ENCODE measurements at places on chromosomes 11 and 22. TPM values are rescaled to one million over a fixed set of nuclear protein-coding genes. Genes with fewer than 3 reads are reported as not detected.

DNA sequence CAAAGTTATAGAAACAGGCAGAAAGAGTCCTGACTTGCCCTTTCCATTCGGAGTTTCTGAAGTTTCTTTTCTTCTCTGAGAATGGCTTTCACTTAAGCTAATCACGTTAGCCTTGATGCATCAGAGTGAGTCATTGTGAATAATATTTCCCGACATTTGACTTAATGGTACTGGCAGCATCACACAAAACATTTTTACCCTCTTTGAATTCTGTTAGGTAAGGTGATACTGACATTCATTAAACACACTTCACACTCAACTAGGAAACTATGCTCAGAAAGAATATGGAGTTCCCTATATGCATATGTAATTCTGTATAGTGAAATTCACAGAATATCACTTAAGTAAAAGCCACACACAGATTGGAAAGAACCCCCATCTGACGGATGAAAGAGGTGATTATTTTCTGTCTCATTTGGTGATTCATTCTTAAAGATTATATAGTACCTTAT is 120.8 kb upstream of the ARHGAP20 start:
- H3K36me3 ChIP-seq: no peaks in the 10 kb centered on the region
- no peak overlapping the region for H3K4me3 ChIP-seq
- DNase-seq: no peak

- H3K36me3 ChIP-seq: peaks cover 3% of the 10 kb centered on the region
- peak overlapping the region; percentile 66 for H3K27ac ChIP-seq
- H3K4me1 ChIP-seq: peaks cover 13% of the 10 kb centered on the region
- no peak overlapping the region for H3K4me3 ChIP-seq
Measured at GRCh38 chr22:21948824-21949568, 3.7 kb downstream of the PPM1F start.

Gene INS
- total RNA-seq: not detected

- no peak overlapping the region for H3K27ac ChIP-seq
- no peaks in the 10 kb centered on the region for H3K36me3 ChIP-seq
- H3K4me3 ChIP-seq: no peak overlapping the region
- H3K4me1 ChIP-seq: peaks cover 28% of the 10 kb centered on the region
Measured at GRCh38 chr11:46321757-46322156, 25.5 kb upstream of the DGKZ start.

Gene IL17REL
- total RNA-seq: not detected

- H3K4me3 ChIP-seq: no peak overlapping the region
- H3K36me3 ChIP-seq: no peaks in the 10 kb centered on the region
- no peak overlapping the region for H3K27ac ChIP-seq
- peak; percentile 51 for DNase-seq
Measured at GRCh38 chr22:33579448-33580093, 340.7 kb downstream of the LARGE1 start.

Gene GRM5
- not detected for total RNA-seq

- no peaks in the 10 kb centered on the region for H3K36me3 ChIP-seq
- peak within 1 kb of the TSS; percentile 72 for H3K4me3 ChIP-seq
- H3K27ac ChIP-seq: no peak within 1 kb of the TSS
- peaks cover 42% of the 10 kb centered on the region for H3K27me3 ChIP-seq
Measured at GRCh38 chr11:86672007-86672621, at the start of gene ME3. TSS of gene ME3 (minus strand) at chr11:86672616.

- H3K36me3 ChIP-seq: no peaks in the 10 kb centered on the region
- DNase-seq: no peak
- H3K4me1 ChIP-seq: no peaks in the 10 kb centered on the region
- peaks cover 30% of the 10 kb centered on the region for H3K27me3 ChIP-seq
Measured at GRCh38 chr11:12778240-12778905, 104.2 kb downstream of the TEAD1 start.
